ENCODE measurements at places on chromosomes 3 and 15.

DNA sequence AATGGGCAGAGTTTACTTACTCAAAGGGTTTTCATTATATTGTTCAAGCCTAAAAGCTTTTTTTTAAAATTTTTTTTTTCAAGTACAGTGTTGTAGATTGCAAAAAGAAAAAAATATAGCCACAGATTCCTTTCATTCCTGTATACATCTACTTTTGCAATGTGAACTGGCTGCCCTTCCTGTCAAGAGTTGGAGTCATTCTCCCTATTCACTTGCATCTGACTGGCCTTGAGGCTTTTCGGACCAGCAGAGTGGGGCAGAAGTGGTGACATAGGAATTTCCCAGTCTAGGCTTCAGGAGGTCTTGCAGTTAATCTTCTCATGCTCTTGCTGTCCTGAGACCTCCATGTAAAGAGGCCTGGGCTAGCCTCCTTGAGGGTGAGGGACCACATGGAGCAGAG lies 218.3 kb upstream of the CFAP20DC start:
- DNase-seq, result no peak

GRCh38 chr3:188362405-188362831 lies 208.5 kb downstream of the LPP start:
- DNase-seq, result no peak

- DNase-seq, result no peak
Observed at GRCh38 chr3:29889215-29889614, 608.3 kb downstream of the RBMS3 start.

DNA sequence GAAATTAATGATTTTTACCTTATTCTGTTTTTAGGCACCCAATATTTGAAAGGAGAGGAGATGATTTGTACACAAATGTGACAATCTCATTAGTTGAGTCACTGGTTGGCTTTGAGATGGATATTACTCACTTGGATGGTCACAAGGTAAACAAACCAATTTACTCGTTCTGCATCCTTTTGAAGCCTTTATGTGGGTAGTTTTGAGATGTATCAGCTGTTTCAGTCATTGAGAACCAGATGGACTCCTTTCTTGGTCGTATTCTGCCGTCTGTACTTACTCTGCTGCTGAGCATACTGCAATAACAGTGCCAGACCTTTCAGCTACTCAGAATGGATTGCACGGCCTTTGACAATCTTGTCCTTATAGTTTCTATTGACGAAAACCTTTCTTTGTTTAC lies 13.3 kb downstream of the DNAJB11 start:
- no peak for DNase-seq

GRCh38 chr3:122857019-122857418 lies 62.1 kb downstream of the SLC49A4 start:
- DNase-seq, result no peak

- DNase-seq, result no peak
Observed at GRCh38 chr3:113626503-113627371, 69.7 kb downstream of the USF3 start.

DNA sequence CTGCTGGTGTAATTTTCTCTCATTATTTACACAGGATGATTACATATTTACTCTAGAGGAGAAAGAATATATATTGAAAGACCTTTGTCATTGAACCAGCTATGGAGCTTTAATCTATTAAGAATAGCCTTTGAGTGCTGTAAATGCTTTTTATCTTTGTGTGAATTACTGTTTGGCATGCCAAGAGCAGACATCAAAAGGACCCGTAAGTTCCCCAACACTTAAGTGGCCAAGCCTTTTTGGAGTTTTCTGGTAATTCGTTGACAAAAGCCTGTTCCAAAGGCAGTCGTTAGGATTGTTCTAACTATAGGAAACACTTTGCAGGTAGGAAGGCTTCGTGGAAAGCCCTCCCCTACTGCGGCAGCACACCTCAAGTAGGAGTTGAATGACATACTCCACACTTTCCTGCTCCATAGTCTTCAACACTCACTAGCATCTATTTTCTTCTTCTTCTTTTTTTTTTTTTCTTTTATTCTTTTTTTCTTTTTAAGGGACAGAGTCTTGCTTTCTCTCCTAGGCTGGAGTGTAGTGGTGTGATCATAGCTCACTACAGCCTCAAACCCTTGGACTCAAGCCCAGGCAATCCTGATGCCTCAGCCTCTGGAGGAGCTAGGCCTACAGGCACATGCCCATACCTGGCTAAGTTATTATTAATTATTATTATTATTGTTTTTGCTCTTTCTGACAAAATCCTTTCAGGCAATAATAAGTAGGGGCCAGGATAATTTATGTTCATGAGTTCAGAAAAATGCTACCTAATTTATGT lies 98.6 kb downstream of the SUCNR1 start:
- DNase-seq, result no peak

- no peak for DNase-seq
Observed at GRCh38 chr3:194005930-194006501, 129.9 kb upstream of the HES1 start.

- no peak for DNase-seq
Observed at GRCh38 chr15:59349680-59350420, 22.8 kb downstream of the MYO1E start.

- DNase-seq, result no peak
Observed at GRCh38 chr3:189165092-189165612, 6.6 kb upstream of the TPRG1 start.

DNA sequence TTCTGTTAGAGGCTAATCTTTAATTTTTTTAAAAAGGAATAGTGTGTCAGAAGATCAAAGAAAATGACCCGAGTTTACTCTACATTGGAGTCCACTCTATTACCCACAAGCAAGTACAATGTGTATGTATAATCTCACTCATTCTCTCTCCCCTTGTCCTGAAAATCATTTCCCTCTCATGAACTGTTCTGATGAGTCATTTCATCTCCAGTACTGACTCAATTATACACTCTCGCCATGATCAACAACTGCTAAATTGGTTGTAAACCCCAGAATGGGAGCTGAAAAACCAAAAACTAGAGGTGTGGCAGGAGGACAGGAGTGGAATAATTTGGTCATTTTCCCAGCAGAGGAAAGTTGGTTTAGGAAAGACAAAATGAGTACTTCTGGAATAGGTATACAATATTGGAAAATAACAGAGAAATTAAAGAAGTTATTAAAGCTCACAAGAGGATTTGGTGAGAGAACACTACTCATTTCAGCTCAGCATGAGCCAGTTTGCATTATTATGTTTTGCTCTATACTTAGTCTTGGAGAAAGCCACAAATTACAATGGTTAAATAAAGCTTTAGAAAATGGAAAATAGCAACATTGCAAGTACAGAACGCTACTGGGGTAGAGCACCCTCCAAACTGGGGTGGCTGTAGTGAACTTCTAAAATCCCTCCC lies 144.3 kb upstream of the PFN2 start:
- no peak for DNase-seq

DNA sequence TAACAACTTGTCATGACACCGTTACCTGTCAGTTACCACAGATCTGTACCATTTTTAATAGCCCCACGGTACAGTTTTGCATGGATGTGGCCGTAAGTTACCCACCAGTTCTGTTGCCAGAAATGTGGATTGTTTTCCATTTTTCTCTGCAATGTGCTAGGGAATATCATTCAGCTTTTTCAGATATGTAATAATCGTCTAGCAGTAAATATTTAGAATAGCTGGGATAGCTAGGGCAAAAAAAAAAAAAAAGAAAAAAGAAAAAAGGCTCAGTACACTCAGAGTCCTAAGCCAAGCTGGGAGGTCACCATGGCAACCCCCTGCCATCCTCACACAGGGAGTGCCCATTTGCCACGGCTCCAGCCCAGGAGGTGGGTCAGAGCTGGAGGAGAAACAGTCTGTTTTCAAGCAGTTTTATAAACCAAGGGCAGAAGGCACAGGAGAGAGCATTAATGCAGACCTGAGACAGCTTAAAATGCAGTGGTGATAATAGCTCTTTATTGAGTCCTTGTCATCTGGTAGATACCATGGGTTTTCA lies 25.2 kb downstream of the PAQR5 start:
- peak; percentile 50 for DNase-seq

DNA sequence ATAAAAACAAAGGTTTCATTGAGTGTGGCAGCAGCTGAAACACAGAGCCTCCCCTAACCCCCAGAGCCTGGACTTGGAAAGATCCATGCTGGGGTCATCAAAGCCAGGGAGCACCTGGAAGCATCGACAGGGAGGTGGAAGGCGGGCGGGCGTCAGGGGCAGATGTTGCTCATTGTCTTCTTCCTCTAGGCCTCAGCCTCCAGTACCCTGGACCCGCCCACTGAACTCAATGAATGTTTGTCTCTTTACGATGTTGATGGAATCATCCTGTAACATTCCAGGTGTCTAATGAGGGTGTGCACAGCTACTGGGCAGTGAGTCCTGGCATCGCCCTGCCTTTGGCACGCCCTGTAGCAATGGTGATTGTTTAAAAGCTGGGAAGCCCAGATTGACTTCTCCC lies 9.8 kb downstream of the GP5 start:
- no peak for DNase-seq

- no peak for DNase-seq
Observed at GRCh38 chr15:49860101-49860500, 239.3 kb downstream of the DTWD1 start.

DNA sequence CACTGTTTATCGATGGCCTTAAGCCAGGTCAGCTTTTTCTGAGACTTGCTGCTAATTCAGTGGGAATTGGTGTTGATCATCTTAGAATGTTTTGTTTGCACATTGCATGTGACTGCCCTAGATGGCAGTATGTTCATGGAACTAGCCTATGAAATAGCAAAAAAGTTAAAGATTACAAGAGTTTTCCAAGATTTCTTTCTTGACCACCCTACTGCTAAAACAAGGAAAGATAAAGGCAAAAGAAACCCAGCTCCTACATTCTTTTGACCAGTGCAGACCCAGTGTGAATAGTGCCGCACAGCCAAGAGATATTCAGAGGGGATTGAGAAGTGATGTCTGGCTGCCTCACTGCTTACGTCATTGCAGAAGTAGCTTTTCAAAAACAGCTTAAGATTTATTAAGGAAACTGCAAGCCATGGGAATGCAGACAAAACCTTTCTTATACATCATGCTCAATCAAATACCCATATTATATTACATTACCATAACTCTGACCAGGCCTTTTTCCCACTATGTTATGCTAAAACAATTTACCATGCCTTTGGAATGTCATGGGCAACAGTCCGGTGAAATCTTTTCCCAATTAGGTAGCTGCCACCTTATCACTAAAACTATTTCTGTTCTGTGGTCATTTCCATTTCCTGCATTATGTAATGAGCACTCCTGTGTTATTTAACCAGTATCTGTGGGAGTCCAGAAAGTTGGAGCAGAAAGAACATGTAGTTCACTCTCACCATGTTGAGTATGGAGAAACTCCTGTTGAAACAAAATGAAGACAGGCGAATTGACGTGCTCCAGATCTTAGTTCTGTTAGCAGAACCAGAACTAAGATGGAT lies 6.0 kb downstream of the PHLDB2 start:
- DNase-seq, result peak; percentile 98

DNA sequence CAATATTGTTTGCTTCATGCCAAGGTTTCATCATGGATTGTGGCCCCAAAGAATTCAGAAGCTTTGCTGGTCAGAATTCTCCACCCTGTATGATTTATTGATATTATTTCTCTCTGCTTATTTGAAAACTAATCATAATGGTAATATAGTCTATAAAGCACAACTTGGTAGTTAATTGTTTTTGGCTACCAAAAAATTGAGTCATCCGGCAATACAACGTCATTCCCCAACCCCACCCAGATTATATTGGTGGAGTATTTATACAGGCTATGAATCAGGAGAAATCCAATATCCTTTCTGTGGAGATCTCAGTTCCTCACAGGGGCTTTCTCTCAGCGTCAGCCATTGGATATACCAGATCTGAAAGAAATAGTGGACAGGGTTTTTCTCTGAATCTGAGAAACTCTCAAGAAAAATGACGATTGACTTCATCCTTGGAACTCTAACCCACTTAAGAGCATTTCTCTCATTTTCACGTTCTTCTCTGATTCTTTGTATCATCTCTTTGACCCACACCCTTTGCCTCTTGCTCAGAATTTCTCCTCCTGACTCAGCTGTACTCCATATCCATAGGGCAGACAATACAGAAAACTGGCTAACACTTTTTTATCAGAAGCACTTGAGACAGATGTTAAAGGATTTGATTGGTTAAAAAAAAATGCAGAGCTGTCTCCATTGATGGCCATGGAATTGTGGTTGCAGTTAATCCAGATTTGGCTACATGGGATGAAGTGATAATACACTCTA lies 1055.8 kb upstream of the CADM2 start:
- DNase-seq, result no peak

- no peak for DNase-seq
Observed at GRCh38 chr3:16300881-16301359, 35.9 kb downstream of the OXNAD1 start.

- no peak for DNase-seq
Observed at GRCh38 chr3:41370307-41370706, 171.0 kb downstream of the CTNNB1 start.

- no peak for DNase-seq
Observed at GRCh38 chr3:188060264-188060835, 93.6 kb upstream of the LPP start.

GRCh38 chr3:192079098-192079497 lies 618.1 kb downstream of the PYDC2 start:
- no peak for DNase-seq

GRCh38 chr3:186538779-186539178 lies 5.4 kb downstream of the CRYGS start:
- no peak for DNase-seq

DNA sequence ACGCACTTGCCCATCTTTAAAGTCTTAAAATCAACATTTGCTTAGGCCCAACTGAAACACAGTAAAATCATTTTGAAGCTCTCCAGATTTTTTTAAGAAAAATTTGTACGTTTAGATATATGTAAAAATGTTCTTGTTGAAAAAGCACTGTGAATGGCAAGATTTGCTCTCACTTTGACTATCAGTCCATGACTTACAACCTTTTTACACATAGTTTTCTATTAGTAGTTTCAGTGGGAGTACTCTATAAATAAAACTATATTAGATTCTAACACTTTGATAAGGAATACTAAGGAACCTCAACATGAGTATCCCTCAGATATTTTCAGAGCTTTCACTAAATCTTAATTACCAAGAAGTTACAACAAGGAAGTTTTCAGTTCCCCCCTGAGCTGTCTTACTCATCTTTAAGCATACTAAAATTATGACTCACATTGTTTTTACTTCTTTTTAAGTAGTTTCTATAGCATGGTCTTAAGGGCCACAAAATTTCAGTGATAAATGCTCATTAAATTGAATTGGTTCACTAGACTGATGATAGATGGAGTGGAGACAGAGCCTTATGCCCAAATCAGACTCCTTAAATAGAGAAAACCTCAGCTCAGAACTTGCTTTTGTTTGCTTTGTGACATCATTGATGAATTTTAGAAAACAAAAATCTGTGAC lies 31.6 kb upstream of the RAP2B start:
- peak; percentile 21 for DNase-seq

- DNase-seq, result no peak
Observed at GRCh38 chr15:84750583-84751092, 2.2 kb downstream of the ZNF592 start.

GRCh38 chr3:45778761-45779201 lies 17.6 kb downstream of the SLC6A20 start:
- no peak for DNase-seq

Data from retinal pigment epithelial cell (primary cell).